ENCODE measurements at places on chromosomes 16 and 17.

- no peak for DNase-seq
These were observed 229.4 kb upstream of the CACNG5 start for GRCh38 chr17:66605541-66605940.

GRCh38 chr17:29722411-29723198, 99.9 kb upstream of the CORO6 start:
- no peak for DNase-seq

GRCh38 chr17:73211745-73212144, 18.9 kb downstream of the COG1 start:
- DNase-seq, result no peak

DNA sequence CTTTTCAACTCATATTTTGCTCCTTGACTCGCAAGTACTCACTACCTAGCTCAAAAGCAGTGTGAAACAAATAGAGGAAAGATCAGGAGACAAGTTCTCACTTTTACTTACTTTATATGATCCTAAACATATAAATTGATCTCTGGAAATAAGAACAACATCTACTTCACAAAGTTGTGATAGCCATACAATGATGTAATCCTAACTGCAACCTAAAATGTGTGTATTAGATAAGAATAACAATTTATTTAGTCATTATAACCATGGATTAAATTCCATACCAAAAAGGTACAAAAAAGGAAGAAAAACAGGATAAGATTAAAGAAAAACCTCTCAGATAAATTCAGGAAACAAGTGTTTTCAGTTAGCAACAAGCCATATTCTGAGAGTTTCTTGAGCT, 103.4 kb downstream of the CDC27 start:
- no peak for DNase-seq

DNA sequence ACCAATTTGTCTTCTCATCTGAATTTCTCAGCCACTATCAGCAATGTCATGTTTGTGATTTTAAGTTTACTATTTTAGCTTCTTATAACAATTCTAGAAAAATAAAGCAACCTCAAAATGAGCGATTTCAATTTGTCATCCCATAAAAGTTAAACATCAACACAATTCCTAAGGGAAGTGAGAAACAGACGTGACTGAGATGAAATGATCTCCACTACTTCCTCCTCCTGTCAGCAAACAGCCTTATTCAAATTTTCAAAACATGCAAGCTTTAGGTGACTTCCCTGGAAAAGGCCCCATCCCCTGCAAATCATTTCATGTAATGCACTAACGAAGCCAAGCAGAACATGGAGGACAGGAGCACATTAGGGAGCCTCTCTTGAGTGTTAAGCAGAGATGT, 64.9 kb downstream of the ZNF652 start:
- DNase-seq, result no peak

GRCh38 chr17:82129095-82129494, 31.1 kb upstream of the FASN start:
- DNase-seq, result no peak

GRCh38 chr17:16314859-16315258, 38.4 kb downstream of the CENPV start:
- DNase-seq, result no peak

DNA sequence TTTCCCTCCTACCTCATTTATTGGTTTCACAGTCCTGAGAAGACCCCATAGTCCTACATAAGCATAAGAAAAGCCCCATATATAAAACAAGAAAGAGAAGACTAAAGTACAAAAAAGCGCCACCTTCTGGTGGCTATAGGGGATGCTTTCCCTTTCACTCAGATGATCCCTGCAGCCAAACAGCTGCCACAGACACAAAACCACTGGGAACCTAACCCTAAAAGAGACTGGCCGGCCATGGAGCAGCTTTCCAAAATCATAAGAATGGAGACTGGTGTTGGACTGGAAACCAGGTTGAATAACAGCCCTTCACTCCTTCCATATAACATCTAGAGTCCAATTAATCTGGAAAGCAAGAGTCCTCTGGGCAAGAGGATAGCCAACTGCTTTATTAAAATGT, 11.4 kb downstream of the DYNC1LI2 start:
- peak; percentile 74 for DNase-seq

DNA sequence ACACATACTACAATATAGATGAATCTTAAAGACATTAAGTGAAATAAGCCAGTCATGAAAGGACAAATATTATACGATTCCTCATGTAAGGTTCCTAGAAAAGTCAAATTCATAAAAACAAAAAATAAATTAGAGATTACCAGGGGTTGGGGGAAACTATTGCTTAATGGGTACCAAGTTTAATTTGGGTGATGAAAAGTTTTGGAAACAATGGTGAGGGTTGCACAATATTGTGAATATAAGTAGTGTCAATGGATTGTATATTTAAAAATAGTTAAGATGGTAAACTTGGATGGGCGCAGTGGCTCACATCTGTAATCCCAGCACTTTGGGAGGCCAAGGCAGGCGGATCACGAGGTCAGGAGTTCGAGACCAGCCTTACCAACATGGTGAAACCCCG, 17.9 kb downstream of the HSF5 start:
- no peak for DNase-seq

- DNase-seq, result no peak
These were observed 312.0 kb downstream of the CBLN1 start for GRCh38 chr16:48969611-48970010.
